ENCODE measurements at places on chromosomes 7 and 10.

- no peak for DNase-seq
Measured at GRCh38 chr10:11469575-11470391, 141.7 kb downstream of the USP6NL start.

DNA sequence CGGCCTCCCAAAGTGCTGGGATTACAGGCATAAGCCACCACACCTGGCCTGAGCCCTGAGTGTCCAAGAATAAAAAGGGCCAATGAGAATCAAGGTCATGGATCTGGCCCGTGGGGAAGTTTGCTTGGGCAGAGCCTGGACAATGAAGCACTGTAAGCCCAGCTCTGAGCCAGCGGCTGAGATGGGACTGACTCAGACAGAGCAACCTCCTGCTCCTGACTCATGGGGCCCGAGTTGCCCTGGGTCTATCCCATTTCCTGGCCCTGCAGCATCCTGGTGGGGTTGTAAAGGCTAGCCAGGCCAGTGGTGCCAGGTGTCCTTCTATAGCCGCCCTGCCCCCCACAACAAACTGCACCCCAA, 5.2 kb upstream of the MYH16 start:
- peak; percentile 97 for DNase-seq

DNA sequence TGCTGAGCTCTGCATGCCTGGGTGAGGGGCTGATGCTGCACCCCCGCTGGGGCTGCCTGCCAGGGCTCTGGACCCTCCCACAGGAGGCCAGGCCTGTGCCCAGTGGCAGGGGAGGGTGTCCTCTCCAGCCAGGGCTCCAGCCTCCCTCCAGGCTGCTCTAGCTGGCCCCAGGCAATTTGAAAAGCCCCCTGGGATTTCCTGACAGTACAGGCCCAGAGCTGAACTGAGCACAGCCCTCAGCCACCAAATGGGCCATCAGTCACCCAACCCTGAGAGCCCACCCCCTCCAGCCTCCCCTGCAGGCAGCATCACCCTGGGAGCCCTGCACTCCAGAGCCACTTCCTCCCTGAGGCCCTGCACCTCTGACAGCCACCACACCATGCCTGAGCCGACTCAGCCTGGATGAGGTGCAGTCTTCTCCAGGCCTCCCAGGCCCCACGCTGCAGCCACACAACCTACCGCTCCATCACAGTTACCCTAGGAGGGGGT, 101.8 kb upstream of the RET start:
- DNase-seq: no peak

- DNase-seq: no peak
Measured at GRCh38 chr10:30963992-30964930, 67.4 kb downstream of the ZNF438 start.

DNA sequence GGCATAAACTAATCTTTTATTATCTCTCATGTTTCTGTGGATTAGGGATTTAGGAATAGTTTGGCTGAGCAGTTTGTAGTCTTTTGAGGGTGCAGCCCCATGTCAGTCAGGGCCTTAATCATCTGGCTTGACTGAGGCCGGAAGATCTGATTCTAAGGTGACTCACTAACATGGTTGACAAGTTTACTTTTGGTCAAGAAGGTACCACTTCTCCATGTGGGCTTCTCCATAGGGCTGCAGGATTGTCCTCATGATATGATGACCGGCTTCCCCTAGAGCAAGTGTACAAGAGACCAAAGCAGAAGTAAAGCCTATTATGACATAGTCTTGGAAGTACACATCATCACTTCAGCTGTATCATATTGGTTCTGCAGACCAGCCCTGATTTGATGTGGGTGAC, 45.9 kb upstream of the OIT3 start:
- peak; percentile 27 for DNase-seq

All from RPMI7951 (cell line).